Muscle of arm (tissue), 14 donors: ENCODE measurements at places on chromosomes 3 and 15.

- DNase-seq: no peak
Observed at GRCh38 chr15:61916104-61916503, 144.1 kb downstream of the VPS13C start.

- no peak for DNase-seq
Observed at GRCh38 chr3:37997342-37997741, 6.8 kb downstream of the VILL start.

DNA sequence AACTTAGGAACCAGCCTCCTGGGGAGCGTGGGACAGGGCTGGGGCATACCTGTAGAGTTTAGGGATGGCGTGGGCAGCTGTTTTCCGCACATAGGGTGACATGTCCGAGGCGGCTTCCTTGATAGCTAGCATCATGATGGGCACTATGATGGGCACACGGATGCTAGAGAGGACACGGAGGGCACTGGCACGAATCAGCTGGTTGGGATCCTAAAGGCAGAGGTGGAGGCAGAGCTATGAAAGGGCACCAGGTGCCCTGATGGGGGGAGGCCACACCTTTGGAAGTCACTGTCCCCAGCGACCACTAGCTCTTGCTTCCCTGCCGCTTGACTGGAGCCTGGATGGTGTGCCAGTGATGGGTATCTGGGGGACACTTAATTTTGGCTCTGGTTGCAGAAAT, 28.3 kb downstream of the AP3B2 start:
- no peak for DNase-seq

GRCh38 chr3:149596134-149596770, 61.6 kb downstream of the WWTR1 start:
- no peak for DNase-seq

- no peak for DNase-seq
Observed at GRCh38 chr15:52673734-52674133, 5.5 kb downstream of the ATOSA start.

GRCh38 chr3:38597502-38598060, 51.9 kb downstream of the SCN5A start:
- DNase-seq: no peak

DNA sequence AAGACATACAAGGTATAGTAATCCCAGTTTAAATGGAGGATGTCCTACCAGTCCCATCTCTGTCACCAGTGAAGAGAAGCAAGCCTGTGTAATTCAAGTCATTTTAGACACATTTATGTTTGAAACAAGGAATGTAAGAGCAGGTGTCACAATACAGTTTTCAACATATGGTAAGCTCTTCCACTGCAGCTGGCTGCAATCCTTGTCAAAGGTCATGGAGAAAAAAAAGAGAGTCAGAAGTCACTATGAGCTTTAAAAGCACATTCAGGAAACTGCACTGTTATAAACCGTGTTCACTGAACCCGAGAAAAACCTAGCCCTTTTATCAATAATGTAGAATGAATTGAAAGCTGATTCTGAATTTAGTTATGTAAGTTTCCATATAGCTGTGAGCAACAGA, 206.4 kb downstream of the NAALADL2 start:
- DNase-seq: no peak

- DNase-seq: no peak
Observed at GRCh38 chr3:27511724-27512422, 27.7 kb upstream of the SLC4A7 start.

DNA sequence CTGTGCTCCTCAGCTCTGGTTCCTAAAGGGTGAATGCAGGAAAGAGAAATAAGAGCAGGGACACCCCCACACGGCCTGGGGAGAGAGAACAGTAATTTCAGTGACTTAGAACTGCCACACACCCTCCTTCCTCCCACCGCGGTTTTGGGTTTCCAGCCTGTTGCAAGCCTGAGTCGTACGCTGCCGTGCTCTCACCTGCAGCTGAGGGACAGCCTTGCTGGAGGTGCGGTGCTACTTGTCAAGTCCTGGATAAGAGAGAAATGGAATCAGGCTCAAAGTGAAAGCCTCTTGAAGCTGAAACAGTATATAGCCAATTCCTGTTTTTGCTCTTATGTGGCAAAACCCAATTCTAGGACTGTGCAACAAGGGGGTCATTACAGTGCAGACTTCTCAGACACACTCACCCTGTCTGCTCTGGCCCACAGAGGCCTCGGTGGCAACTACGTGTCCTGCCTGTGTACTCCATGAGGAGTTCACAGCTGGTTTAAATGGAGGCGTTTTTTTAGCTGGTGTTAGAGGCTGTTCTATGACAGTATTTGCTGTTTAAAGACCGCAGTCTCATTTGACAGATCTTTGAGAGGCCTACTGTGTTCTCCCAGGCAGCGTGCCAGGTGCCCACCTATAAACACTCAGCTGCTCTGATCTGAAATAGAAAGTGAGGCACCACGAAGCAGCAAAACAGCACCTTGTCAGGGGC, 42.9 kb downstream of the TBC1D2B start:
- no peak for DNase-seq

DNA sequence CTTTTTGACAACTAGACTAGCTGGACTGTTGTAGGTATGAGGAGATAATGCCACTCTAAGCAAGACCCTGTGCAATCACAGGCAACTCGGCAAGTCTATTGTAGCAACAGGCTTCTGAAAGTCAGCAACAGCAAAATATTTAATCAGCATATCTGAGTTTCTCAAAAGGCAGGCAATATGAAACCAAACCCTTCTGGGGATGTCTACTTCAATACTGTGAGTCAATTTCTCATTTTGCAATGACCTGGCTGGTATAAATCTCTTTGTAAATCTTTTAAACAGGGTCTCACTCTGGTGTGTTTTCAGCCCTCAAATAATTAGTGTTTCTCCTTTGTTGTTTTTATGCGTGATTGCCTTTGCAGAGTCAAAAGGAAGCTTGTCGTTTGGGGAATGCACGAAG, 1044.5 kb downstream of the NTRK3 start:
- no peak for DNase-seq

GRCh38 chr3:183532620-183533411, 22.7 kb downstream of the KLHL6 start:
- no peak for DNase-seq

DNA sequence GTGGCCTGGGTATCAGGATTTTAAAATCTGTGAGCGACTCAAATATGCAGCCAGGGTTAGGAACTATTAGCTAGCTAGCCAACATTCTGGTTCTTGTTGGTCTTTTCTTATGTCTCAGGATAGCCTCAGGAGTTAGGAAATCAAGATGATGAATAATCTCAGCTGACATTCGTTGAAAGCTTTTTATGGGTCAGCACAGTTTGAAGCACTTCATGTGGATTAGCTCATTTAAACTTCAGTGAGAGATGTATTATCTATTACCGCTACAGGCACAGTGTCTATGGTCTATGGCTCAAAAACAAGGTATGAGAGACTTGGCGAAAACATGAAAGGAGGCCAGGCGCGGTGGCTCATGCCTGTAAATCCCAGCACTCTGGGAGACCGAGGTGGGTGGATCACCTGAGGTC, 187.5 kb upstream of the THRB start:
- no peak for DNase-seq

DNA sequence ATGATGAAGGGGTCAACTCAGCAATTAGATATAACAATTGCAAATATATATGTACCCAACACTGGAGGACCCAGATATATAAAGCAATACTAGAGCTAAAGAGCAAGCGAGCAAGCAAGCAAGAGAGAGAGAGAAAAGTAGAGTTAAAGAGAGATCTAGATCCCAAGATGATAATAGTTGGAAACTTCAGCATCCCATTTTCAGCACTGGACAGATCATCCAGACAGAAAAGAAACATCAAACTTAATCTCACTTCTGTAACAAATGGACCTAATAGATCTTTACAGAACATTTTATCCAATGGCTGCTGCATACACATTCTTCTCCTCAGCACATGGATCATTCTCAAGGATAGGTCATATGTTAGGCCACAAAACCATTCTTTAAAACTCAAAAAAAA, 23.2 kb downstream of the PEAK1 start:
- no peak for DNase-seq

DNA sequence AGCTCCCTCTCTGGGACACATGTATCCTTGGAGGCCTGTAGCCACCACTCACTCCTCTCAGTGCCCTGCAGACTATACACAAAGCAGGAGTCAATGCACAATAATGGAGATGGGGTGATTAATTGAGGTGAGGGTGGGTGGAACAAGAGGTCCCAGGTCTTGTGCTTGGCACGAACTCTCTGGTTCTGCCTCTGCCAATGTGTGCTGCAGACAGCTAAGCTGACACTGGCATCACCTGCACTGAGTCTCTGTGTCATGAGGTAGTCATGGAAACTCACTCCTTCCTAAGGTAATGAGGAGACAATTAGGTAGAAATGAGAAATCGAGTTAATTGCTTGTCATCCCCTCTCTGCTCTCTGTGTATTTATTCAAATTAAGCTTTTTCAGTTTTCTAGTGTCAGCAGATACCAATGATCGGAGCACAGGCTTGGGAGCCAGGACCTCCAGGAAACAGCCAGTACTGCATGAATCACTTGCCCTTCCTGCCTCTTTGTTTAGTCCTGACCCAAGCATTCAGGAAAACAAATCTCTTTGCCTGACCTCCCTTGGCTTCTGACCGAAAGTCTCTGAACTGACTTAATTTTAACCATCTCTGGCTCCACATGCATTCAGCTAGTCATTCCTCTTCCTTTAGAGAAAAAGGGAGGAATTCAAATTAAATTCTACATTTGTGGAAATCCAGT, 56.7 kb downstream of the DRD3 start:
- DNase-seq: no peak

DNA sequence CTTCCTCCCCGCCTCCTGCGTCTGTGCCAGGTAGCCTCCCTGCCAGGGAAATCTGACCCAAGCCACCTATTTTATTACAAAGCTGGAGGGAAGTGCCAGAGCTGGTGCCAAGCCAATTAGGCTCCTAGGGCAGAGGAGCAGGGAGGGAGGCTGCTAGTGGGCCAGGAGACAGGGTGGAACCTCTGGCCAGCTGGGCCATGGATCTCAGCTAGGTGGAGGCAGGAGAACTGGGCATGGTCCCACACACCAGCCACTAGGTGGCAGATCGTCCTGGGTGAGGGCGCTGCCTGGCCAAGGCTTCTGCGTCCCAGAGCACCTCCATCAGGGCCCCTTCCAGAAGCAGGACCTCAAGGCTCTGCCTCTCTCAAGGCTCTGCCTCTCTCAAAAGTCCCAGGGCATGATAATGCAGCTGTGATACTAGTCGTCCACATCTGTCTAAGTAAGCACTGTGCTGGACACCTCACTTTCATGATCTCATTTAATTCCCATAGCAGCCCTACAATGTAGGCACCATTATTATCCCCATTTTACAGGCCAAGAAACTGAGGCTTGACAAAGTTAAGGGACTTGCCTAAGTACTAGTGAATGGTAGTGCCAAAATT, 4.5 kb upstream of the RFT1 start:
- no peak for DNase-seq

- no peak for DNase-seq
Observed at GRCh38 chr3:55558316-55558715, 71.2 kb upstream of the WNT5A start.

GRCh38 chr3:76969996-76970615, 69.8 kb upstream of the ROBO2 start:
- no peak for DNase-seq

- no peak for DNase-seq
Observed at GRCh38 chr3:23915537-23916108, 1.2 kb downstream of the NKIRAS1 start.

DNA sequence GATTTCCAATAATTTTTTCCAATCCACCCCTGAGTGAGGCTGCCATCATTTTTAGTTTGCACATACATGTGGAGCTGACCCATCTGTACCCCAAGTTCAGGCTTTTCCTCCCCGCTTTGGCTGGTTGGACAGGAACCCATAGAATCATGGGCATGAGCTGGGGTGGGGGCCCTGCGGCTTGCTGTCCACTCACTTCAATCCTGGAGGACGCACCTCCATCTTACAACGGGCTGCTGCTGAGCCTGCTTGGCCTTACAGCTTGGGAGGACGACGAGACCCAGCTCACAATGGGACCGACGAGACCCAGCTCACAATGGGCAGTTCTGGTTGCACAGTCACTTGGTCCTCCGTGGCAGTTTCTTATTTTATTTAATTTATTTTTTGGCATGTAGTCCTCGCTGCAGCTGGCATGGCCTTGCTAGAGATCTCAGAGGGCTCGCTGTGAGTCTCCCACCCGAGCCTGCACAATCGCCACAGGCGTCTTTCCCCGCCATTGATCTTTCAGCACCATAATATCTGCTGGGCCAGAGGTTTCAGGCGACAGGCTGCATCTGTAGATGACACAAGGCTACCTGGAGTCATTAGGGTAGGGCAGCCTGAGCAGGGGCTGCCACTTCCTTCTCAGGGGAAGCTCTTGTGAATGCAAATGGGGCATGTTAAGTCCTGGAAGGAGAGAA, 19.6 kb upstream of the EPHB3 start:
- DNase-seq: no peak

- no peak for DNase-seq
Observed at GRCh38 chr15:41777421-41777973, 3.2 kb downstream of the MAPKBP1 start.

DNA sequence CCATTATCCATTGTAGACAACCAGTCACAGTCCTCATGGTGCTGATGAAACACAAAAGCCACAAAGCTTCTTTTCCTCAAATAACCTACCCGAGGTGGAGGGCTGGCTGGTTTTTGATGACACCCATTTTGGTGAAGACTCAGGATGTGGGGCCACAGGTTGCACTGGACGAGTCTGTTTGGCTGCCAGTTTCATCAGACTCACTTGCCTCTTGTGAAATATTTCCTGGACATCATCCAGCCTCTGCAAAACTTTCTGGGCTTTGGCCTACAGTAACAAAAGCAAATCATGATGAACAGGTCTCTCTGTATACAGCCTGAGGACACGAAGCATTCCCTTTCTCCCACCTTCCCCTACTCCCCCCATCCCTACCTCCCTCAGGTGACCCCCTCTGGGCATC, 42.2 kb downstream of the B3GNT5 start:
- no peak for DNase-seq

DNA sequence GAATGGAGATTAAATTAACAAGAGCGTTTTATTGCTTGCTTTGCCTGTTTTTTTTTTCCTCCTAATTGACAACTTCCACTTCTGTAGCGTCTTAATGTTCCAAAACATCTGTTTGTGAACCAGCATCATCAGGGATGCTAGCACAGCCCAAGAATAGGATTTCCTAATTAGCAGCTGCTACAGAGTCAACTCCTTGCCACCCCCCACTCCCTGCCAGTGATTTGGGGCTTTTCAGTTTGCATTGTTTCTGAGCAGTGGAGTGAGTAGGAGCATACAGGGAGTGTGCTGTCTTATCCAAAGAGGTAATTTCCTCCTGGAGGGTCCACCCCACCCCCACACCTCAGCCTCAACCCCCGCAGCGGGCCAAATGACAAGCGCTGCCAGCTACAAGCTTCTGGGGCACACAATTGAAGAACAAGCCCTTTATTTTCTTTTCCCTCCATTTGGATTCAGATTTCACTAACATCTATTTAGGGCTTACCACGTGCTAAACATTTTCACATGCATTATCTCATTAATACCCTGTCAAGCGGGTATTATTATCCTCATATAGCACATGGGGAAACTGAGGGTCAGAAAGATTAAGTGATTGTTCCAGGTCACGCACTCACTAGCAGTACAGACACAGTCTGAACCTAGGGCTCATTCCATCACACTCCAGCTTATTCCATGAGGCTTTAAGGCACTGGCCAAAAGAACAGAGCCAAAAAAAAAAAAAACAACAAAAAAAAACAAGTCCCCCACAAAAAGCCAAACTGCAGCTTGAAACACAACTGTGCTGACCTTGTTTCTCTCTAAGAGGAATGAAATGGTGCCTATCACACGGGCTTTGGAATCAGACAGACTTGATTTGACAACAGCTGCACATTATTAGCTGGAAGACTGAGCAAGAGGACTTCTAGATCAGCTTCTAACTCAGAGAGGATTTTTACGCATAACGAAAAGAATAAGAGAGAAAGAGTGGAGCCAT, 16.4 kb downstream of the HEG1 start:
- no peak for DNase-seq
